ENCODE measurements at places on chromosomes 5 and 9. TPM values are rescaled to one million over a fixed set of nuclear protein-coding genes. Genes with fewer than 3 reads are reported as not detected.

GRCh38 chr5:142322747-142323479, 1.9 kb downstream of the SPRY4 start:
- no peak for DNase-seq

DNA sequence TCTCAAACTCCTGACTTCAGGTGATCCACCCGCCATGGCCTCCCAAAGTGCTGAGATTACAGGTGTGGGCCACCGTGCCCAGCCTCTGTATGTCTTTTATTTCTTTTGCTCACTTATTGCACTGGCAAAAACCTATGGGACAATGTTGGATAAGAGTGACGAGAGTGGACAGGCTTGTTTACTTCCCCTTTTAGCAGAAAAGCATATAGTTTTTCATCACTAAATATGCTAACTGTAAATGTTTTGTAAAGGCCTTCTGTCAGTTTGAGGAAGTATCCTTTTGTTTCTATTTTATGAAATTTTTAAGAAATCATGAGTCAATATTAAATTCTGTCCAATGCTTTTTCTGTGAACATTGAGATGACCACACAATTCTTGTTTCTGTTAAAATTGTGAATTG, 103.3 kb downstream of the AUH start:
- no peak for DNase-seq

DNA sequence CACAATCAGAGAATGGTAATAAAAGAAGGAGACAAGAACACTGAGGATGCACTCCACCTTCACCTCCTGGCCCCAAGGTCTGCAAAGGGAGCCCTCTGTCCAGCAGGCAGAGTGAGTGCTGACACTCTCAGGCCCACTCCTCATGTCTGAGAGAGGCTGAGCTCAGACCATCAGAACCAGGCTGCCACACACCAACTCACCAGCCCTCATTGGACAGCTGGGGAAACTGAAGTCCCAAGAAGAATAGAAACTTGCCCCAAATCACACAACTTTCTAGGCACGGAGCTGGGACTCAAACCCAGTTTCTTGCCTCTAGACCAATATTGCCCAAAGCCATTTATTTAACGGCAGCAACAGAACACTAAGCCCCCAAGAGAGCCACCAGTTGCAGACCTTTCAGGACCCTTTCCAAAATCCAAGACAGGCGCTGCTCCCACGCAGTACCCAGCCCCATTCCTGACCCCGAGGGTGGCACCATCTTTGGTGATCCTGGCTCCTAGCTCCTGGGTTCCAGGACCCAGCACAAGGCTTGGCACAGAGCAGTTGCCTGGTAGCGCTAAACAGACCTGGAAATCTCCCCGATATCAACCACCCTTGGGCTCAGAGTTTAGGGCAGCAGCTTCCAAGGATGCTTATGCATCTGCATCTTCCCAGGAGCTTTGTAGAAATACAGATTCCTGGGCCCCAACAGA, 192.4 kb downstream of the GABBR2 start:
- no peak for DNase-seq

- no peak for DNase-seq
Measured at GRCh38 chr9:100652850-100653249, 75.0 kb downstream of the CAVIN4 start.

GRCh38 chr5:81517462-81517861, 123.5 kb upstream of the ACOT12 start:
- DNase-seq = no peak

DNA sequence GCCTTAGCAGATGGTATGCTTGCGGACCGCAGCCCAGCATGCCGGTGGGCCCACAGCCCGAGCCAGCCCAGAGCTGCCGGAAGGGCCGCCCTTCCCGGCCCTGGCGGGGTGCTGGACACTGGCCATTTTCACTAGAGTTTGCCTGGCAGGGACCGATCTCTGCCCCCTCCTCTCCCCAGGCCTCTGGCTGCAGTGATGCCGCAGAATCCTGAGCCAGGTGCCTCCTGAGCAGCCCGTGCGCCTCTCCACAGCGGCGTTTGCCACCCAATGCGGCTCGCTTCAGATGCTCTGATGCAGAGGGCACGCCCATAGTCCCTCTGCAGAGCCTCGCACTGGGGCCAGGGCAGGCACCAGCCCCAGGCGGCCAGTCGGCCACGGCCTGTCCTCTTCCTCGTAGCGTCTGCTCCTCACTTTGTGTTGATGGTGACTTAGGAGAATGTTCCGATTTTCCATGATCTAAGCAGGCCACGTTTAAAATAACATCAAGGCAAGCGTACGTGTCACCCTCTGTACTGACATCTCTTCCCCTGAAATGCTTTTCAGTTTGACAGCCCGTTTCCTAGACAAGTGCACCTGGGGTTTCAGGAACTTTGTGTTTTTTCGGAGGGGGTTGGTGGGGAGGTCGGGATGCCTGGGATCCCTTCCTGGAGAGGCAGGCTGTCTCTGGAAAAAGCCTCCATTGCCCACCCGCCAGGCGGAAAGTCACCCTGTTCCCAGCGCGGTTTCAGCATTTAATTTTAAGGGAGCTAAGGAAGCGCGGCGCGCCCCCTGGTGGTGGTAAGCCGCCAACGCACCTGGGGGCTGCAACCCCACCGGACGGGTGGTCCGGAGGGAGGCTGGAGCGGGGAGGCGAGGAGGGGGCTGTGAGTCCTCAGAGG, 29.8 kb upstream of the HMCN2 start:
- DNase-seq = peak; percentile 73

The ADAM19 gene
- 39.3 TPM for total RNA-seq

Measured in activated naive CD4-positive, alpha-beta T cell treated with anti-CD3 and anti-CD28 coated beads for 36 hours (primary cell).